Stimulated activated CD8-positive, alpha-beta memory T cell treated with anti-CD3 and anti-CD28 coated beads, Interleukin-7, amount 100 ng/mL, for 1 hour (primary cell): ENCODE measurements at places on chromosomes 3 and 15.

DNA sequence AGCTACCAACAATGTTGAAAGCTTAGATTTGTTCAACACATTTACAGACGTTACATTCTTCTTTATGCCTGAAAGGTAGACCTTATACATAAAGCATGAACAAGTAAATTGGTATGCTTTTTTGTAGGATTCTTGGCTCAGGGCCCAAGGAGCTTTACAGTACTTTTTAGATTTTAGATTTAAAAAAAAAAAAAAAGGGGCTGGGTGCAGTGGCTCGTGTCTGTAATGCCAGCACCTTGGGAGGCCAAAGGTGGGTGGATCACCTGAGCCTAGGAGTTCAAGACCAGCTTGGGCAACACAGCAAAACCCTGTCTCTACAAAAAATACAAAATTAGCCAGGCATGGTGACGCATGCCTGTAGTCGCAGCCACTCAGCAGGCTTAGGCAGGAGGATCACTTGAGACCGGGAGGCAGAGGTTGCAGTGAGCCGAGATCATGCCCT, 39.7 kb downstream of the MEF2A start:
- no peak for DNase-seq

DNA sequence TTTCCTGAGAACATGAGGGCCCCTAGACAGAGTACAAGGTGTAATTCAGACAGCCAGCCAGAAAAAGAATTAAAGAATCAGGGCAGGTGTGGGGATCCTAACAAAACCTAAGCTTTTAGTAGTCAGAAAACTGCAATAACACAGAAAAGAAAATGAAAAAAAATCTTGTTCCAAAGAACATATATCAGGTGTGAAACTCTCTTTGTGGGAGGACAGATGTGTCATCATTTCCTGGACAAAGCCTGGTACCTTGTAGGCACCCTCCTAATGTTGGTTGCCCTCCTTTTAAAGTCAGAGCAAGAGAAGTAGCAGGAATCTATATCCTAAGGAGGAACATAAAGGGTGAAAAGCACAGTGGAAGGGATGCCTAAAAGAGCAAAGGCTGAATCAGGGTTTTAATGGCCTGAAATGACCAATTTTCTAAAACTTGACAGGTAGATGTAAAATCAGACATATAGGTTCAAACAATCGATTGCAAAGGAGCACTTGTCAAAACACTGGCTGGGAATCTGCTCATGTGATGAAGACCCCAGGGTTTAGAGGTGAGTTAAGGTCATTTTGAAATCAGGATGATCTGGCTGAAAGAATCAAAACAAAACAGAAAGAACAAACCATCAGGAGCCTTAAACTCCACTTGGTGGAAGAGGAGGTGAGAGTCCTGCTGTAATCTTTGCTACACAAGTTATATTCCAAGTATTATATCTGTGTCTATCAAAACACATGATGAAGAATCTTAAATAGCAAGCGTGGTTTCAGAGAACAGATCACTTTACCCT, 54.9 kb downstream of the TGFBR2 start:
- DNase-seq: no peak

DNA sequence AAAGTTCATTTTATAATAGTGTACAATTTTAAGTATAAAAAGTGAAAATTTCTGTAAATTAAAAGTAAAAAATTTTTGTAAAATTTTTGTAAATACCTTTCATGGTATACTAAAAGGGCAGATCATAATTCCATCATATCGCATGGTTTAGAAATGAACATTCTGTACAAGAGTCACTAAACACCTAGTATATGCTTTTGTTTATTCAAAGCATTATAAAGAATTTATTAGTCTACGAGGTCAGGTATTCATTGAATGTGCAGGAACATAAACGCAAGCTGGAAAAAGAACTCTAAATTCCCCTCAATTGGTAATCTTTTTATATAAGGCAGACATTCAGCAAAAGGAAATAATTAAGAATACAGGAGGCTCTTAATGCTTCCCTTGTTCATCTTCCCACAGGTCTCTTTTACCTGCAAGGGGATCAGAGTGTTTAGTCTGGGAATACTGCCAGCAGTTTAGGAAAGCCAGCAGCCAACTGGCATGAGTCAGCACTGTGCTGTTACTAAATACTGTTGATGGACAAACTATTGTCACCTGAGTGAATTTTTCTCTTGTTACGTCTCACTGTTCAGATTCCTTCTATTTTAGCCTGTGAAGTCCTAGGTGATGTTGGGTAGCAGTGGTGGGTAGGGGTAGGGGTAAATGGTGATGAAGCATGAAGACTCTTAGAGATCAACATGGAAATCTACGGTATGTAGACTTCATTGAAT, 70.1 kb downstream of the UQCC5 start:
- DNase-seq: no peak

GRCh38 chr3:67381667-67382272, 272.6 kb downstream of the SUCLG2 start:
- no peak for DNase-seq

- no peak for DNase-seq
Measured at GRCh38 chr3:53789459-53789858, 56.8 kb downstream of the CHDH start.

- DNase-seq: no peak
Measured at GRCh38 chr15:39672666-39673065, 91.8 kb downstream of the THBS1 start.

DNA sequence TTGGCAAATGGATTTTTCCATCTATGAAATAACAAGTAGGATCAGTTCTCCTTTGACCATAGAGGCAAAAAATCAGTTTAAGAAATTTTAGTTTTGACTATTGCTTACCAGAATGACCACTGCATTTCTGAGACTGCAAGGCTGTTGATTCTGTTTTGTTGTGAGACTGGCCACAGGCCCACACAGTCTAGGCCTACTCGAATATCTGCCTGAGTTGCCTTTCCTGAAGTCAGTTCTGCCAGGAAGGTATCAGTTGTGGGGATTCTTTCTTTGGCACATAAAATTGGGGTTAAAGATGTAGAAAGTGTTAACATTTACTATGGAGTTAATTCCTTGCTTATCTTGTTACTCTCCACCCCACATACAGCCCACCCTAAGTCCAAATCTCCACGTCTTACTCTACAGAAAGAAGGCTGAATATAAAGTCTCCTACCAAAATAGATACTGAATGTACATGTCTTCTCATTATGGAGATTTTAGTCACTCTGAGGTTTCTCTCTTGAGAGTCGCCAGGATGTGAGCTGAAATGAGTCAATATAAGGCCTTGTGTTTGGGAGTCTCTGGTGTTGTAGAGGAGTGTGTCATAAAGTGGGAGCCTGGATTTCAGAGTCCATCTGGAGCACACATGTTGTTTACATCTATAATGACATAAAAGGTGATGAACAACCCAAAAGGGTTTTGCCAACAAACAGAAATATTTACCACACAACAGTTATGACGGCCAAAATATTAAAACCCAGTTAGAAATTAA, 45.0 kb upstream of the WWTR1 start:
- no peak for DNase-seq

DNA sequence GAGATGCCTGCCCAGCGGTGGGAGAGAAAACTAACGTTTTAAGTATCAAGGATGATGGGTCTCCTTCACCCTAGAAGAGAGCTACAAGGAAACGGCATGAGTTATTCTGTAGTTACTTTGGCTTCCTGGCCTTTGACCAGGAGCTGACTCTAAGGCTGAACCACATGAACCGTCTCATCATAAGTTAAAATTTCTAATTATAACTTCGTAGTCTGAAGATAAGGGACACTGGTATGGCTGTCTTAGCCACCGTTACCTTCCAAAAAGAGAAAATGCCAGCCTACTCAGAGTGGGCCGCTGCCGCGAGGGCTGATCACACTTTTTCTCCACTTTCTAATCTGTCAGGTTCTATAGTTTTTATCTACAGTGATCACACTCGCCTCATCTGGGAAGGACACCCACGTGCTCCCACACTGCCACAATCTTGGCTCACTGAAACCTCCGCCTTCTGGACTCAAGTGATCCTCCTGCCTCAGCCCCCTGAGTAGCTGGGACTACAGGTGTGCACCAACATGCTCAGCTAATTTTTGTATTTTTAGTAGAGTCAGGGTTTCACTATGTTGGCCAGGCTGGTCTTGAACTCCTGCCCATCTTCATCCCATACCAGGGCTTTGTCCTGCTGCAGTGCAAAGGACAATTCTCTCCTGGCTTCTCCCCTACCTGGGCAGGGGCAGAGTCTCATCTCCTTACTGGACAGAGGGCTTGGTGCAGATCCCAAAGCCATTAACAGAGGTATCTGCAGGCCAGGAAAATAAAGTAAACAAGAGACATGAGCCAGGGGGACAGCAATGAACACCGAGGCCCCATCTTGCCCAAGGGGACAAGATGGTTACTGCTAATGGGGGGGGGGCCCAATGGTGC, 73.4 kb downstream of the RFTN1 start:
- no peak for DNase-seq

- no peak for DNase-seq
Measured at GRCh38 chr15:39290711-39291435, 290.0 kb upstream of the THBS1 start.

- DNase-seq: no peak
Measured at GRCh38 chr3:14392231-14392630, 10.2 kb upstream of the SLC6A6 start.

DNA sequence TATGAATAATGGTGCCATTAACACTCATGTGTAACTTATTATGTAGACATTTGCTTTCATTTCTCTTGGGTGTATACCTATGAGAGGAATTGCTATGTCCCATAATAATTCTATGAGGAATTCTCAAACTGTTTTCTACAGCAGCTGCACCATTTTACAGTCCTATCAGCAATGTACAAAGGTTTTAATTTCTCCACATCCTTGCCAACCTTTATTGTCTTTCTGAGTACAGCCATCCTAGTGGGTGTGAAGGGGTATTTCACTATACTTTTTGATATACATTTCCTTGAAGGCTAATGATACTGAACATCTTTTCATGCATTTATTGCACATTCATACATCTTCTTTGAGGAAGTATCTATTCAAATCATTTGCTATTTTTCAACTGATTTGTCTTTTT, 34.5 kb downstream of the TJP1 start:
- DNase-seq: no peak

DNA sequence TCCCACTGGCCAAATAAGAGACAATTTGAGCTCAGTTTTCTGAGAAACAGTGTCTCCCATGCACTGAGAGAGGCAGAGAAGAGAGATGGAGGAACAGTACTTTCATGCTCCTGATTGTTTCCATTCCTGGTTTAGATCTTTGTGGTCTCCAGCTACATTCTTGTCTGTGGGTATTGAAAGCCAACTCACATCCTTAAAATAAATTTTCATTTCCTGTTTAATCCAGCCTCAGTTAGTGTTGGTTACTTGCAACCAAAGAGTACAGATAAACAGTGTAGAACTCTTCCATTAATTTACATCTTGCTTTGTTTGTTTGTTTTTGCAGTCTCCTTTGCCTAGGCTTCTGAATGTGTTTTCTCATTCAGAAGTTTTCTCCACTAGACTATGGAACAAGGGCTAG, 123.7 kb upstream of the CLSTN2 start:
- no peak for DNase-seq

DNA sequence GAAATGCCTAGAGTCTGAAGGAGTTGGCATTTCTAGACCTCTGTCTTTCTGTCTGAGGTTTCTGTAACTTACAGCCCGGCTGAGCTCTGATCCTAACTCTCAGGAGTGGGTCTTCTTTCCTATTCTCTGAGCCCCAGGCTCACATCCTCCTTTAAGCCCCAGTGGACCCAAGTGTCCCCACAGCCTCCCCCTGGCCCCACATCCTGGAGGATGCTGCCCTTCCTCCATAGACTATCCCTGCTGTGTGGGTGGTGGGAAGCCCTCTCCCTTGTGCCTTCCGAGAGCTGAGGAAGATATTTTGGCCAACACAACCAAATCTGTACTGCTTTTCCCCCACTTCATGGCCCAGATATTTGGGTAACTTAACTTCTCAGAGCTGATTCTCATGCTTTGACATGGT, 151.3 kb downstream of the LRTM1 start:
- no peak for DNase-seq

- DNase-seq: no peak
Measured at GRCh38 chr15:85174521-85174920, 192.9 kb downstream of the PDE8A start.

GRCh38 chr3:172711454-172711795, 558 bp upstream of the NCEH1 start:
- DNase-seq: no peak

DNA sequence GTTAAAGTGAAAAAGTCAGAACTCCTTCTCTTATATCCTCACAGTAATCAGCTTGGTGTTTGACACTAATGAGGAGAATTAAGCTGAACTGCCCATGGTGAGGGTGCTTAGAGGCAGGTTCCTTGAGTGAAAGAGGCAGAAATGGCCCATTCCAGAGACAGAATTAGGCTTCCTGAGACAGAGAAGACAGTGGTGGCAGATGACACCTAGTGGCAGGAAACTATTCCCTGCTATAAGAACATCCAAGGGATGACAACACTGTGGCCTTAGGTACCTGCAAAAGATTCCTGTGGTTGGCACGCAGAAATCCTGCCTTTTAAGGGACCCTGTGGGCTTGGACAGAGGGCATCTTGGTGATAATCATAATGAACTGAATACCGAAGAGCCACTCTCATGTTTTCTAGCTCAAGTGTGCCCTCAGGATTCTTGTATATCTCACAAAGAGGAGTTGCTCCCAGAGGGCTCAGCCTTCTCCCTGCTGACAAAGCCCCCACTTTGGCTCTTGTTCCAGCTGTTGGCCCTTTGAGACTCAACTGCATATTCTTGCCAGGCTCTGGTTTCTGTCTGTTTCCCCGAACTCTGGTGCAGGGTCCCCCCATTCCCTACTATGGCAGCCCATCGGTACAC, 56.0 kb downstream of the KBTBD12 start:
- no peak for DNase-seq

DNA sequence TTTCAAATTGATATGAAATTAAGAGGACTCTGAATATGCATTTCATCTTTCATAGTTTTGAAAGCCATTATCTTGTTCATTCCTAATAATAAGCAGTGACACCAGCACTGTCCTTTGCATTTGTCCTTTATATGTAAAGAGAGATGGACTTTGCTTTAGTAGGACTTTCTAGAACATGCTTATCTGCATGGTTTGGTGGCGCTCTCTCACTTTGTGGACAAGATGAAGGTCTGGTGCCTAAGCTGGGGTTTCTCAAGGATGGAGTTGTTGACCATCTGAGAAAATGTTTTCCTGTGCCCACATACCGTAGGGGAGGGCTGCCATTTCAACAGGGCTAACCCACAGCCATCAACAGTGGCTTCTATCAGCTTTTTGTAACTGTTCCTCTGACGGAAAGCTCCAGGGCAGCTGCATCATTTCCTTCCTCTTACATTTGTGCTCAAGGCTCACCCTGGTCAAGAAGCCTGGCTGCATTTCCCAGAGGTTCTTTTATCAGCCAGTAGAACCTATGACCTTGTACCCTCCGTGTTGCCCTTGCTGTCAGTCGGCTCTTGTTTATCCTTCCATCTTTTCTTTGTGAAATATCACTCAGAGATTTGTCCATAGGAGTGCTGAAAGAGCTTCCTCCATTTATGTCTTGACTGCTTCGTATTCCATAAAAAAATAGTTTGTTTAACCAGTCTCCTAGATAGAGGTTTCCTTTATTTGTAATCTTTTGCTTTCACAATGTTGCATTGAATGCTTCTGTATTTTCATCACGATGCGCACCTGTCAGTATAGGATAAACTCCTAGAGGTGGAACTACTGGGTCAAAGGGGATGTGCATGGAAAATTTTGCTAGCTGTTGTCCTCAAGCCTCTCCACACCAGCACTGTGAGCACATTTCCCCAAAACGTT, 44.6 kb downstream of the ABHD2 start:
- DNase-seq: peak; percentile 4
